NCI-H1930 (cell line): ENCODE measurements at places on chromosomes 5 and 9.

DNA sequence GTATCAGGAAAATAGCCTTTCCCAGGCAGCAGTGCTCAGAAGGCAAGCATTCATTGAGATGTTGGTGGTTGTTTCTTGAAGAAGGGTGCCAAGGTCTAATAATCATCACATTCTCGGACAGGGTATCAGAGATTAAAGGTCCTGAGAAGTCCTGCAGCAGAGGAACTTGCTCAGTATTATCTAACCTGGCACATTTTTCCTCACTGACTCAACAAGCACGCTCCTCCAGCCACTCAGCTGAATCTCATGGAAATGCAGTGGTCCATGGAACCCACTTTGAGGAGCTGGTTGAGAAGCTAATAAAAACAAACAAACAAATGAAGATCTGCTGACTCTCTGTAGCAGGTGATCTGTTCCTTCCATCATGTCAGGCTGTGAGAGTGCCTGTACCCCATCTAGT lies 35.3 kb upstream of the ICE1 start:
- no peak for DNase-seq

- DNase-seq = no peak
These were observed 29.9 kb upstream of the SMU1 start for GRCh38 chr9:33106372-33106771.

- DNase-seq = no peak
These were observed 44.5 kb downstream of the FBXO10 start for GRCh38 chr9:37531699-37532098.

GRCh38 chr5:167730121-167730520 lies 561.3 kb upstream of the WWC1 start:
- no peak for DNase-seq

- DNase-seq = no peak
These were observed 205.0 kb downstream of the DOCK8 start for GRCh38 chr9:419571-420171.

- DNase-seq = no peak
These were observed 102.9 kb downstream of the LIFR start for GRCh38 chr5:38453506-38453905.

DNA sequence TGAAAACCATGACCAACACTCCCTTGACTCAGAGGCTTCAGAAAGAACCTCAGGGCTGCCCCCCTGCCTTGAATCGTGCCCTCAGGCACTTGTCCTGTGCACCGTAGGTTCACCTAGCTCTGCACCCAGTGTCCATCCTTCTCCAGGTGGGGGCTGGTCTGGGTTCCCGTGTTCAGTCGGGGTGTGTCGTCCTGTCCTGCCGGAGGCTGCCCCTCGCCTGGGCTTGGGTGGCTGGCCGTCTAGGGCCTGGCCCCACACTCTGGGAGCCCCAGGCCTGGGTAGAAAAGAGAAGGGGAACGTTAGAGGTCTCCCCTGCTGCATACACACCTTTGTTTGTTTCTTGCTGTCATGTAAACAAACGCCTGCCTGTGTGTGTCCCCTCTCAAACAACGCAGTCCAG lies 29.3 kb downstream of the CATSPER3 start:
- DNase-seq = no peak

DNA sequence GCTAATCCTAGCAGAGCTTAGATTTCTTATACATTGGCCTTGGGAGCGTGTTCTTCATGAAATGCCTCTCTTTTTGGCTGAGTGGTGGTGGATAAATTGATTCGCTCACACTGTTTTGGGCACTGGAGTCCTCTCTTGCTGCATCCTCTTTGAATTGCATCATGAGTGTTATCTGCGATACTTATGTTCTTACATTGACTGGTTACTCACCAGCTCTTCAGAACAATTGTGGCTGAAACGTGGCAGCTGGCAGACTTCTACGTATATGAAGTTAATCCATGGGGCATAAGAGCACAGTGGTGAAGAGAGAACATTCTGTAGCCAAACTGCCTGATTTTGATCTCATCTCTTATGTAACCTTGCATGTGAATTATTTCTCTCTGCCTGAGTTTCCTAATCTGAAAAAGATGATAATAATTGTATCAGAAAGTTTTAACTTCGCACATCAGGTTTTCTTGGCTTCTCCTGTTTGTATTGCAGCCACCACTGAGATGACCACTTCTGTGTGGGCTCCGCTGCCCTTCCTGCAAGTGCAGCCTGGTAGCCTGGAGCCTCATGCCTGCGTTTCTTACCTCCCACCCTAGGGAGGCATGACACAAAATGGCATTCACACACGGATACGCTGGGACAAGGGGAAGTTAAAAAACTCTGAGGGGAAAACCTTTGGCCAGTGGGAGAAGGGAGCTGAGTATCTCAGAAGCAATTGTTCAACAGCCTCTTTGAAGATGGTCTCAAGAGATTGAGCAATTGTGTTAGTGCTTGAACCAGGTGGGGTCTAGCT lies 295.2 kb downstream of the ARHGAP26 start:
- no peak for DNase-seq

GRCh38 chr9:110391826-110392485 lies 54.3 kb upstream of the TXNDC8 start:
- DNase-seq = no peak

GRCh38 chr5:28253431-28253830 lies 1215.0 kb upstream of the CDH9 start:
- no peak for DNase-seq

DNA sequence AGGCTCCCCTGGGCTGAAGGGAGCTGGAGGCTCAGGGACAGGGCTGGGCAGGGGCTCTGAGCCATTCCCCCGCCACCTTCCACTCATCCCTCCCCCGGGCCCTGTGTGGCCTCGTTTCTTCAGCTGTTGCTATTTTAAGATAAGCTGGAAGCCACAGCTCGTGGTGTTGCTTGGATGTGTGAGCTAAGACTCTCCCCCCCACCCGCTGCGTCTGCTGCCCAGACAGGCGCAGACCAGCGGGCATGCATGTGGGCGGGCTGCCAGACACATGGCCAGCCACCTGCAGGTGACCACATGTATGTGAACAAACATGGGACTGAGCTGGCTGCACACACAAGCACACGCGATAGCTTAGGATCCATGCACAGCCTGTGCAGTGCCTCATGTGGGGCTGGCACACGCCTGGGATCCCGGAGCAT lies 8.7 kb downstream of the SNCB start:
- DNase-seq = no peak

GRCh38 chr5:91256142-91256524 lies 127.0 kb downstream of the ARRDC3 start:
- DNase-seq = no peak

DNA sequence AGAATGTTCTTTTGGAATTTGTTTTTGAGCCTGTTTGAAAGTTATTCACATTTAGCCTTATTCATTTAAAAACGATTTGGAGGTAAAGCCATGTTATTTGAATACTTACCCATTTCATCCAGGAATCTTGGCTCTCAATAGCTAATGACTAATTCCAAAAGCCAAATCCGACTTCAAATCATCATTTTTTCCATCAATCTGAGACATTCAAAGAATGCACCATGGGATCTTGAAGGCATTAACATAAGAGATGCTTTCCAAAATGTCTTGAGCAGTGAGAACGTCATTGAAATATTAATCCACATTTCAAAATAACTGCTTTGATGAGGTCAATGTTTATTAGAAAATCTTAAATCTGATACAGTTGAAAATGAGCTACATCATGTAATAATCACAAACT lies 617.0 kb upstream of the RORB start:
- no peak for DNase-seq

DNA sequence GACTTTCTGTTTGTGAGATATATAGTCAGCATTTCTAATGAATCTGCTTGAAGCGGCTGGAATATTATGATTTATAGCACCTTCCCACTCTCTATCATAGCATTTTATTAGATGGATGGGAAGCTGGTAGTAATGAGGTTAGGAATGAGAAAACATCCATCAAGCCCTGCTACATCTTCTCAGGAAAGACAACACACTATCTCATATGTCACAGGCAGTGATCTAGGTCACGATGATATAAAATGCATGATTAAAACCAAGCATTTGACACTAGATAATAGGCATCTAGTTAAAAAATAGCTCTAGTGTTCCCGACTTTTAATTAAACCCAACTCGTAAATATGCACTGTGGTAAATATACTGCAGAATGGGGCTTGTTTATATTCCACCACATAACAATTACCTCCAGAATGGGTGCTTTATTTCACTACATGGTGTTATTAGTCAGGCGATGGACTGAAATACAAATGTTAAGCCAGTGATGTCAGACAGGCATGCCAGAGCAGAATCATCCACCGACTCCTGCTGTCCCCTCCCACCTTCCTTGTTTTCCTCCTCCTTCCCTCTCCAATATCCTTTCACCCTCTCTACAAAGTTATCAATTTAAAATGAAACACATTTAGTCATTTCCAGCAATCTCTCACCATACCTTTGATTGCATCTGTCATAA lies 286.8 kb downstream of the SPATA31D1 start:
- no peak for DNase-seq

DNA sequence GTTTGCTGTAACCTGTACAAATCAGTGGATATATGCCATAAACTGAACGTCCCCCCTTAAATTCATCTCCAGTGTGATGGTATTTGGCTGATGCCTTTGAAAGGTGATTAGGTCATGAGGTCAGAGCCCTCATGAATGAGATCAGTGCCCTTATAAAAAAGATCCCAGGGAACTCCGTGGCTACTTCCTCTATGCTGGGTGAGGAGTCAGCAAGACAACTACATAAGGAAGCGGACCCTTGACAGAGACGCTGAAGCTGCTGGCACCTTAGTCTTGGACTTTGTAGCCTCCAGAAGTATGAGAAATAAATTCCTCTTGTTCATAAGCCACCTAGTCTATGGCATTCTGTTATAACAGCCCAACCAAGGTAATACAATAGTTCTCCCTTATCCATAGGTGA lies 215.1 kb upstream of the ZNF608 start:
- DNase-seq = no peak

- DNase-seq = no peak
These were observed 316.3 kb upstream of the POU5F2 start for GRCh38 chr5:94057655-94058054.

- no peak for DNase-seq
These were observed 45.3 kb downstream of the ROR2 start for GRCh38 chr9:91904588-91905236.

DNA sequence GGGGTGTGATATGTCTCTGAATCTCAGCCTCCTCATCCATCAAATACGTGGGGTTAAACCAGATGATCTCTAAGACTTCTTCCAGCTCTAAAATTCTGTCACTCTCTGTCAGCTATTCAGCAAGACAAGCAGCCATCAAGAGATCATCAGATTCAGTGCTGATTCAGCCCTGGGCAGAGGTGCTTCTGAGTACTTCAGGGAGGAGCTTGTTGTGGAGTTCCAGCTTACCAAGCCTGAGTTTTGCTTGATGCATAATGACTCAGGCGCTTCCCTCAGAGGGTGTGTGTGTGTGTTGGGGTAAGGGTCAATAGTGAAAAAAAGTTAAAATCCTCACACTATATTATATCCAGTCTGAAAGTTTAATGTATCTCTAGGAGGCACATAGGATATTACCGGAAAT lies 29.6 kb upstream of the TAF1L start:
- DNase-seq = no peak
